ENCODE measurements at places on chromosomes 12 and 14. TPM values are rescaled to one million over a fixed set of nuclear protein-coding genes. Genes with fewer than 3 reads are reported as not detected.
A peak's percentile ranks its signal among the peaks of the same experiment; 100 is the strongest.

GRCh38 chr12:111304642-111305071 lies 64.2 kb downstream of the PHETA1 start:
- no peak for DNase-seq

- peak; percentile 54 for DNase-seq
Measured at GRCh38 chr14:103808403-103809001, 38.9 kb downstream of the PPP1R13B start.

DNA sequence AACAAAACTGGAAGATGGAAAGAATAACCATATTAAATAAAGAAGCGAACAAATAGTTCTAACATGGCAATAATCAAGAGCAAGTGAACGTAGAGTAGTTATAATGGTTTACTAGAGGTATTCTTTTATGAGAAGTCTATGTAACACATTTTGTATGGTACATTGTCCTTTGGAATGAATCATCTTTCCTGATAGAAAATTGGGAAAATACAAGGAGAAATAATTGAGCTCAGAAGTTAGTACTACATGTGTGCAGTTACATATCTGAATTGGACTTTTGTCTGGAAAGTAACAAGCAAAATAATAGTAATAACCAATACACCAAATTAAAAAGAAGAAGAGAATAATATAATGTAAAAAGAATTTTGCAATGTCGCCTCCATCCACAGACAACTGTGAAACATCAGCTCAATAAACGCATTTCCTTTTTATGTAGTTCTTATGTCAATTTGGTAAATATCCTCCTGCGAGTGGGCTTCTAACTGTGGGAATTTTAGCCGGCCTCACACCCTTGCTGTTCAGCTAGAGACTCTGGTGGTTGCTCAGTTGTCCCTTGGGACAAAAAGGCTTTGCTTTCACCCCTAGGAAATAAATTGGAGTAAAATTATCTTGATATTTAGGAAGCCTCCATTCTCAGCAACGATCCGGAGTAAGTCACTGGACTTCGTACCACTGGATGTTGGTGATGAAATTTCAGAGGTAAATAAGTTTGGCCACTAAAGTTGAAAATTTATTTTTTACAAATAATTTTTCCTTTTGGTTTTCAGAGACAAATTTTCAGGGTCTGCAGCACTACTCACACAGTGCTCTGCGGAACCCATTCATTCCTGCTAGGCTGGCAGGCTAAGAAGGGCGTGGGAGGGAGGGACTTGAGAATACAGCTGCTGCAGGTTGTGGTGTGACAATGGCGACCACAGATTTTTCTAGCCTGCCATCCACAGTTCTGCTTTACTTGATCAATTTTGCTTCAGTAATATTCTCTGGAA lies 1.1 kb upstream of the TUBA1A start:
- no peak for DNase-seq

DNA sequence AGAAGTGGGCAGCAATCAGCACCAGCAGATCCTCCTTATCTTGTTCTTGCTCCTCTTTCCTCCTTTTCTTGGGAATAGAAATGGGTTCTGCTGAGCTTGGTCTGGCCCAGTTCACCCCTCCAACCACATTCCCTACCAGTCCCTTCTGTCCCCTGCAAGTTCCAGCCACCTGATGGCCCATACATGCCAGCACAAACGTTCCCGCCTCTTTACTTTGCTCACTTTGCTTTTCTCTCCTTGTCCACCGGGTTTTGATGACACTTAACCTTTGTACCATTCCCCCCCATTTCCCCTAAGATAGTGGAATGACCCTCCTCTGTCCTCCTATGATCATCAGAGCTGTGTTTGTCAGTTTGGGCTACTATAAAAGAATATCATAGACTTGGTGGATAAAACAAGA lies 23.4 kb upstream of the EML1 start:
- no peak for DNase-seq

SRRM4 gene
- not detected for polyA plus RNA-seq
